ENCODE measurements at places on chromosomes 11 and 22.

DNA sequence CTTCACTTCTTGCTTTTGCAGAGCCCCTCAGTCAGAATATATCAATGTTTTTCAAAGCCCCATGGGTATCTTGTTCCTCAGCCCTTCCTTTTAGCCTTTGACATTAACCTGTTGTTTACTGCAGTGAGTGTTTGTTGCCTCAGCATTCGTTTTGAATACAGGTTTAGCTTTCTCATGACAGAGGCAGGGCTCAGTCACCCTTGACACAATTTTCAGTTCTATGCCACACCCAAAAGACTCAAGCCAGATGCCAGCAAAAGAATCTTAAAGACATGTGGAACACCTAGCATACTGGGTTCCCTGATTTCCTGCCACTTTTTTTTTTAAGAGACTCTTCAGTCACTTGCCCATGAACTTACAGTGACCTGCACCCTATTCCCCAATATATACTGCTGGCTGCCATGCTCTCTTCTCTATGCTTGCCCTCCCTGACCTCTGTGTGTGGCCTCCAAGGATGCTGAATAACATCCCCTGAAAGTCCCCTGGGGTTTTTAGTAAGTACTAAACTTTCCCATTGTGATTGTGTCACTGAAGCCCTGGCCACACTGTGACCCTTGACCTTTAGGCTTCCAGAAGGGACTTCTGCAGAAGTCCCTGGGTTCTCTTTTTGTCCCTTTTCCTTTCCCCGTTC is 1225.5 kb downstream of the TBC1D22A start:
- no peak for DNase-seq

DNA sequence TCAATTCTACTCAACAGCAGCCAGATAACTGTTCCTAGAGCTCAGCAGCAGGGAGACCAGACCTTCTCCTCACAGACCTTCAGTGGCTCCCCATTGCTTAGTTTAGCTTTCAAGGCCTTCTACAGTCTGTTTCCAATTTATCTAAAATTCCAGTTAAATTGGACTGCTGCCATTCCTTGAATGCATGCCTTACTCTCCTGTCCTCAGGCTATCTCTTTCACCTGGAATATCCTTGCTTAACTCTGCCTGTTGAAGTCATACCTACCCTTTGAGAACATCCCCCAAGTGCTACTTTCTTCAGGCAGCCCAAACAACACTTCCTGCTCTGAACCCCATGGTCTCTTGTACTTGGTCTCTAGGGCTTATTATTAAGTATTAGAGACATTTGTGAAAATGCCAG is 120.7 kb upstream of the TENM4 start:
- DNase-seq: no peak

DNA sequence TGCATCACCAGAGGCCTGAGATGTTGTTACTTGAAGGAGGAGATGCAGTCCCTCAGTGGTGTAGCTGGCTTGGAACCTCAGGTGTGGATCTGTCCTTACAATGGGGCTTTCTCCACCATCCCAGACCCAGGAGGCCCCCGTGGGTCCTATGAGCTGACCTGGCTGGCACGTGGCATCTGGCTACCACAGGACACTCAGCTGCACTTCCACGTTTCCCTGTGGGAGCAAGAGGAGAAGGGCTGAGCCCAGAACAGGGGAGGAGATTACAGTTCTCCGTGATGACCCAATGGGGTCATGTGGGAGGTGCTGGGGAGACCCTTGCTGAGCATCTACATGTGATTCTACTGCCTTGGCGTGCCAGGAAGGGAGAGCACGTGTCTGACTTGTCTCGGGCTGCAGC is 1448.4 kb downstream of the TBC1D22A start:
- DNase-seq: no peak

DNA sequence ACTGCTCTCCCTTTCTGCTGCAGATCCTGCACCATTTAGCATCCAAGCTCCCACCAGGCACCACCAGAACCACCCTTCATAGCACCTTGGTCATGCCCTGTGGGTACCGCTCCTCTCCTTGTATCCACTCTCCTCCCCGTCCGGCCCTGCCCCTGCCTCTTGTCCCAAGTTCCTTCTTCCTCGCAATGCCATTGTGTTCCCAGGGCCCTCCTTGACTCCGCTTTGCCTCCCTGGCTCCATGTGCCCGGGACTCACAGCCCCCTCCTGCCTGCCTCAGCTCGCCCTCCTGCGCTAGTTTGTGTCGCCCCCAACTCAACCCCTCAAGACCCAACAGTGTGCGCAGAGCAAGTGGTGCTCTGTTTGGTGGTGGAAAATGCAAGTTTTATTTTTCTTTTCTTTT is 10.8 kb downstream of the FADS2 start:
- no peak for DNase-seq

DNA sequence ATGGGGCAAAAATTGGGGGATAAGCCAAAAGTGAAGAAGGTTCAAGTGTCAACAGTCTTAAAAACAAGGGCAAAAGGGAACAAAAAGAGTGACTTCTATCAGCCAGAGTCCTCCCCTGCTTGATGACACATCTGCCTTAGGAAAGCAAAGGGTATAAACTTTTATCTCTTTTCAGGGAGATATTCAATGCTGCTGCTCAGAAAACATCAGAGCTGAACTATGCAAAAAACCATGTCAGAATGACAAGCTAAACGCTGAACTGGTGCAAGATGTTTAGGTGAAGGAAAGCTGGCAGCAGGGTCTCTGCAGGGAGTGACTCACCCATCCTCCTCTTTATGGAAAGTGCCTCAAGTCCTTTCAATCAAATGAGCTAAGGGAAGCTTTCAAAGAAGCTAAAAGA is 24.7 kb downstream of the ALG9 start:
- DNase-seq: no peak

DNA sequence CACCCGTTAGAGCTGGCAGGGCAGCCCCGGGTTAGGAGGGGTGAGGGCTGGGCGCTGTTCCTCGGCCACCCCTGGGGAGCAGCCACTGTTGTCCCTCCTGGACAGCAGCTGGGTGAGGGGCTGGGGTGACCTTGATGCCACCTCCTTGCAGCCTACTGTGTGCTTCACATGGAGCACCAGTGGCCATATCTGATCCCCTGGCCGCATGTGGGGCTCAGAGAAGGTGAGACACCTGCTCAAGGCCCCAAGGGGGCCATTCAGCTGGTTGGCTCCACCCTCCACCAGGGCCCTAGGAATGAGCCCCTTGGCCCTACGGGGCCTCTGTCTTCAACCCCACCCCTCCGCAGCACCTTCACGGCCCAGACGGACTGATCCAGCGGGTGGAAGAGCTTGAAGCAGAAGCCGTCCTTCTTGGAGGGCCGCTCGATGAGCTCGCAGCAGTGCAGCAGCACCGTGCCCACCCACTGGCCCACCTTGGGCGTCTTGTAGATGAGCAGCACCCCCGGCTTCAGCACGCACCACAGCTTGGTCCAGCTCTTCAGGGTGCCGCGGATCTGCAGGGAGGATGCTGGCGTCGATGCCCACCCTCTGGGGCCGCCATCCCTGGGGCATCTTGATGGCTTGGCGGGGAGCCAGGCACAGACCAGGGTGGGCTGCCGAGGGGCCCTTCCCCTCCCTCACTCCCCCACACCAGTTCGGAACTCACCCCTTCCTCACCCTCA is 44.9 kb downstream of the OSBPL5 start:
- DNase-seq: no peak

DNA sequence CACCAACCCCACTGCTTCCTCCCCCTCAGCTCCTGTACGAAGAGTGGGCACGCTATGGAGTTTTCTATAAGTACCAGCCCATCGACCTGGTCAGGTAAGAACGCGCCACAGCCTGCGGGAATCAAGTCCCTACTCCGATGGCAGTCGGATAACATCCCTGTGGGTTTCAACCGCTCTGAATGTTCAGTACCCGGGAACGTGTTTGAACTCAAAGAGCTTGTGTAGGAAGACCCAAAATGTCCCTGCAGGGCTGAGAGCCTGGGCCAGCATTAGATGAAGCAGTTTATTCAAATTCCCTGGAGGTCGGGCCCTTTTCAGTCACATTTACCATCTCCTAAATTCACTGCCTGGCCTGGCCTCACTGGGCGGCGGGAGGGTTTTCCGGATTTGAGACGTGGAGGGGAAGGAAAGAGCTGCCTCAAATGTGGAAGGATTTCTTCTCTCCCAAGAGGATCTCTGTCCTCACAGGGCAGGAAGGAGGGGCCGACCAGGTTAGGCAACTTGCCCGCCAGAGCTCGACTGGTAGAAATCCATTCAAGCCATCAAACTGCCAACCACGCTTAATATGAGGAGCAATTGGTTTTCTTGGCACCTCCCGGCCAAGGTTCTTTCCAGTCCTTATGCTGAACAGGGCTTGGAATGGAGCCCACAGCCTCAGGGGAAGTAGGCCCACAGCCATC is 46.3 kb downstream of the ANO1 start:
- no peak for DNase-seq

- DNase-seq: no peak
These were observed 4.5 kb downstream of the INPP5J start for GRCh38 chr22:31127181-31127772.

DNA sequence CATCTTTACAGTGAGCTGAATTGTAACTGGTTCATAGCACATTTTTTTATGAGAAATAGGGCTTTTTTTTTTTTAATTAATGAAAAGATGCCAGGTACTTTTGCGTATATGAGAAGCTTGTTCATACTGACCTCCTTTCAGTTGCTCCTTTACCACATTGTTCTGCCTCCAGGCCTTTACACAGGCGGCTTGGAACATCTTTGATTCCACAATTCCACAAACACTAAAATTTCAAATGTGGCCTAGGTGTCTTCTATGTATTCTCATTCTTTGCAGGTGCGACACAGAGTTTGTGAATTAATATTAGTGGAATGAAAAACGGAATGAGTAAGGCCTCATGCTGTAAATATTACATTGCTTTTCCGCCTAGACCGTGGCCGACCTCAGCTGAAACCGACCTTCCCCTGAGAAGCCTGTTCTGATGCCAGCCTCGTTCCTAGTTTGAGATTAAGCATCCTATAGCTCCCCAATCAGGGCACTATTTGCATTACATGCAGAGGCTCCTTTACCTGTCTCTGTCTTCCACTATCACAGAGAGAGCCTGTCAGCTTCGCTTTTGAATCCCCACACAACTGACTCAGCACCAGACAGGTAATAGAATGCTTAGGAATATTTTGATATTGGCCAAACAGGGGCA is 125.8 kb downstream of the LDLRAD3 start:
- no peak for DNase-seq

GRCh38 chr22:25572708-25573171 is 8.3 kb downstream of the GRK3 start:
- no peak for DNase-seq

GRCh38 chr22:50691521-50691920 is 18.9 kb downstream of the SHANK3 start:
- DNase-seq: no peak

- no peak for DNase-seq
These were observed 33.4 kb downstream of the STIM1 start for GRCh38 chr11:3888876-3889275.

- peak; percentile 48 for DNase-seq
These were observed 64.8 kb downstream of the STIM1 start for GRCh38 chr11:3920148-3920852.

DNA sequence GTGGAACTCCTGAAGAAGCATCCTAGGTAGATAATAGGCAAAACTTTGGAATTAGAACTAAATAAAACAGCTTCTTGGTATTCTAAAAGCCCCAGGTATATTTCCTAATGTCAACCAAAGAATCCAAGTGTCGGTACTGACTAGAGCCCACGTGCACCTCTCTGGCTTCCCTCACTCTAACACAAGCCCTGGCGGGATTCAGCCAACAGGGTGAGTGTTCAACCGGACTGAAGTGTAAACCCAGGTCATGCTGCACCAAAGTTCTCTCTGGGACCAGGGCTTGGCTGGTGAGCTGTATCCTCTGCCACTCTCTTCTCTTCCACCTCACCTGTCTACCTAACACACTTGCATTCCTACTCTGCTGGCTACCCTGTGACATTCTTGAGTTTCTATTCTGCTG is 40.1 kb downstream of the USP28 start:
- no peak for DNase-seq

GRCh38 chr11:96145163-96145585 is 197.8 kb downstream of the MAML2 start:
- DNase-seq: no peak

DNA sequence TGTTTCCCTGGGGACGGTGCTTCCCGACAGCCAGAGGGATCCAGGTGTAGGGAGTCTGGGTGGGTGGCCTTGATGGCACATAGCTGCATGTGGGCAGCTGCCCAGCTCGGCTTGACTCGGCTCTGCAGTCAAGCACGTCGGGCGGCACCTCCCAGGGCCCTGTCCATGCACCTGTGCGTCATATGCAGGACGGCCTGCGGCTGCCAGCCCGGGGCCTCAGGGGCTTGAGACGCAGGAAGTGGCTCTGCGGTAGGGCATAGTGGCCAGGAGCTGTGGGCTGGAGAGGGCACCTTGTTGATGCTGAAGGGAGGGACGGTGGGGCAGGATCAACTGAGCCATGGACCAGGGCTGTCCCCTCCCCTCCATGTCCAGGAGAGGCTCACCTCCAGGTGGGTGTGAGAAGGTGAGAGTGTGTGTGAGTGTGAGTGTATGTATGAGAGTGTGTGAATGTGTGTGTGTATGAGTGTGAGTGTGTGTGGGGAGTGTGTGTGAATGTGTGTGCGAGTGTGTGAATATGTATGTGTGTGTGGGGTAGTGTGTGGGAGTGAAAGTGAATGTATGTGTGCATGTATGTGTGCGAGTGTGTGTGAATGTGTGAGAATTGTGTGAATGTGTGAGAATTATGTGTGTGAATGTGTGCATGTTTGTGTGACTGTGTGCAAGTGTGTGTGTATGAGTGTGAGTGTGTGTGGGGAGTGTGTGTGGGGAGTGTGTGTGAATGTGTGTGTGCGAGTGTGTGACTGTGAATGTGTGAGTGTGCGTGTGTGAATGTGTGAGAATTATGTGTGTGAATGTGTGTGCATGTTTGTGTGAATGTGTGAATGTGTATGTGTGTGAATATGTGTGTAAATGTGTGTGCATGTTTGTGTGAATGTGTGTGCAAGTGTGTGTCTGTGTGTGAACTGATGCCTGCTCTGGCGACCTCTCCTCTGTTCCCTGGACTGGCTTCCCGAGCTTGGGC is 5.7 kb upstream of the SUN2 start:
- DNase-seq: no peak

DNA sequence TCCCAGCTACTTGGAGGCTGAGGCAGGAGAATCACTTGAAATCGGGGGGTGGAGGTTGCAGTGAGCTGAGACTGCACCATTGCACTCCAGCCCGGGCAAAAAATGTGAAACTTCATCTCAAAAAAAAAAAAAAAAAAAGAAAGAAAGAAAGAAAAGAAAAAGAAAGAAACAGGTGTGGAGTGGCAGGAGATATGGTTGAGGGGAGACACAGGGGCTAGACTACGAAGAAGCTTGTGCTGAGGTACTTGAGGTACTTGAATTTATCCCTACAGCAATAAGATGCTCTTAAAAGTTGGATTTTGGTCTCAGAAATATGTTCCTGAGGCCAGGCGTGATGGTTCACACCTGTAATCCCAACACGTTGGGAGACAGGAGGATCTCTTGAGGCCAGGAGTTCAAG is 2.2 kb upstream of the MAJIN start:
- no peak for DNase-seq
